ENCODE measurements at places on chromosomes 12 and 14.

DNA sequence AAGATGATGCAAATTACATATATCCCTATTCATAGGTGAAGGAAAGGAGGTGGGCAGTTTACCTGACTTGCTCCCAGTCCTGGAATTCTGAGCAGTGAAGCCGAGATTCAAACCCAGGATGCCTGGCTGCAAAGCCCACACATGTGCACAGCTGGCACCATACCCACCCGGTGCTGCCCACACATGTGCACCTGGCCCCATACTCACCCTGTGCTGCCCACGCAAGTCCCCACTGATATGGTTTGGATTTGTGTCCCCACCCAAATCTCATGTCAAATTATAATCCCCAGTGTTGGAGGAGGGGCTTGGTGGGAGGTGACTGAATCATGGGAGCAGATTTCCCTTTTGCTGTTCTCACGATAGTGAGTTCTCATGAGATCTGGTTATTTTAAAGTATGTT lies 179.2 kb upstream of the C14orf180 start:
- DNase-seq, result no peak

- DNase-seq, result no peak
These were observed 111.7 kb downstream of the EFCAB11 start for GRCh38 chr14:89842837-89843236.

- DNase-seq, result no peak
These were observed 8.2 kb downstream of the WBP11 start for GRCh38 chr12:14795028-14795448.

- no peak for DNase-seq
These were observed 26.9 kb downstream of the GLIPR1L1 start for GRCh38 chr12:75361408-75361807.

- no peak for DNase-seq
These were observed 59.9 kb downstream of the PRKAB1 start for GRCh38 chr12:119727600-119728443.

DNA sequence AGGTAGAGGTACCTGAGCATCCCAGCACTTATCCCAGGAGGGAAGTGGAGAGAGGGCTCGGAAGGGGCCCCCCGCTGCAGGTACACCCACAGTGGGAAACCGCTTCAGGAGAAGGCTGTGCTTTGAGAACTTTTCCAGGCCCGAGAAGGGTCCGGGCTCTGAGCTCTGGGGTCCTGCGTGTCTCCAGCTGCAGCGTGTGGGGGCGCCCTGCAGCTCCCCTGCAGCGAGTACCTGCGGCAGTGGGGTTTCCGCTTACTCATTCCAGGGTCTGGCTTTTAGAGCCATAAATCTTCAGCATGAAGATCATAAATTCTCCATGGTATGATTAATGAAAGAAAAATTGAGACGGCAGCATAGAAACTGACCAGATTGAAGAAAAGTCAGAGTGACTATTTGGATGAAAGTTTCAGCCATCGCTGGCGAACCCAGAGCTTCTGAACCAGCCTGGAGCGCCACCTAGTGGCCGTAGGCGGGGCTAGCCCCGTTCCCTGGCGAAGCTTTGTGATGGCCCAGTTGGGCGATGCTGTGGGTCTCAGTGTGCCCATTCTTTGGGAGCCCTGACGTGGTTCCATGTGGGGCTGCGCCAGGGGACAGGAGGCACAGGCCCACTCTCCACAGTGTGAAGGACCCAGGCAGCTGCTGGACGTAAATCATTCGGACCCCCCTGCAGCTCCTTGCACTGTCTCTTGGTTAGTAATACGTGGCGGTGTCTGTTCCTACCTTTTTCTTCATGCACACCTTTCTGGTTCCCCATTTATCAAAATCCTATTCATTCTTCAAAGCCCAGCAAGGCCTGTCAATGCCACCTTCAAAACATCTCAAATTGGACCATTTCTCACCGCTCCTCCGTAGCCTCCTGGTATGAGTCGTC lies 198.2 kb downstream of the TSPAN9 start:
- peak; percentile 40 for DNase-seq

GRCh38 chr12:122023339-122024131 lies 1.9 kb downstream of the BCL7A start:
- DNase-seq, result no peak

DNA sequence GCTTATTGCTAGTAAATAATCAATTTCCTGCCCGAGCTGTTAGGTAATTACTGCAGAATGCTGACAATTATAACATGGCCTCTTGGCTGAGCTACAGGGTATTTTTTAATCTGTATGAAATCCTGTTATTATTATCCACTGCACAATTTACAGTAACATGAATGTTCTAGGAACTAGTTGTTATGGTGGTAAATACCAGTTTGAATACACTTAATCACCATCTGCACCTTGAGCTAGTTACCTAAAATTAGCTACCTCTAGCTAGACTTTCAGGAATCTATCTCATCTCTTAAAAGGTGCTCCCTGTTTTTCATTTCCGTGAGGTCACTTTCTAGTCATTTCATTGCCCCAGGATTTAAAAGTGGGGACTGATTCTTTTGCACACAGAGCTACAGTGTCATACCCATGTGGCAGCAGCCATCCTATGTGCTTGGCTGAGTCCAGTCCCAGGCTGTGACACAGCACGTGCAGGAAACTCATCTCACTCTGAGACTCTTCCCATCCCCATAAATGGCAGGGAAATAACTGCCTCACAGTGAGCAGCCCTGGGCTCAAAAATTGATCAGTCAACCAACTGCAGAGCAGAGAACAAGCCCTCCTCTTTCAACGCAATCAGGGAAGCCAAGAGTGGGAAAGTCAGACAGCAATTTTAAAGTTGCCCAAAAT lies 37.6 kb downstream of the DCP1B start:
- DNase-seq, result no peak

GRCh38 chr14:89489761-89490437 lies 72.9 kb upstream of the FOXN3 start:
- no peak for DNase-seq

DNA sequence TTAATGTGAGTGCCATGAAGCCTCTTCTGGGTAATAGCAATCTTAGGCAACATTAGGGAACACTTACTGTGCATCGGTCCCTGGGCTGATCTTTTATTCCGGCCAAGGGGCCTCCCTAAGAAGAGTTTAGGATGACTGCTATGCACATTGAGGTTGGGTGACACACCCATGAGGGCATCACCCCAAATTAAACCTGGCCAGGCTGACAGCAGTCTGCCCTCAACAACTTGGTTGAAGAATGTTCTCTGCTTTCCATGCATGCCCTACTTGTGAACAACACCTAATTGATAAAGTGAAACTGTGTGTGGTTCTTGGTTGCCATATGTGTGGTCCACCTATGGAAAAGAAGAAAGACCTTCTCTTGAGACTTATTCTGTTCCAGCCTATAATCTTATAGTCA lies 1098.0 kb downstream of the BCL11B start:
- no peak for DNase-seq

DNA sequence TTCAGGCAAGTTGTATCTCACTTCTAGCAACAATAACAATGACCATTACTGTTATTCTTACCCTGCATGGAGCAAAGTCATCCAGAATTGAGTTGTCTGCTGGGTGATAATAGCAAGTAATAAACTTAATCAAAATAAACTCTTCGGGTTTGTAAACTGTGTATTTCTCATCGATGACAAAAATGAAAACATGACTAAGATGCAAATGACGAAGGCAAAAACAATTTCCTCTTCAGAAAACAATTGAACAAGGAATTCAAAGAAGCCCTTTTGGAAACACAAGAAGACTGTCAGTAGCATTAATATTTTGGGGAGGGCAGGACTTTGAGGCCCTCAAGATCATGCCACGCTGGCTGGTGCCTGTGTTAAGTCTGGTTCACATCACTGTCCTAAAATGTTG lies 232.0 kb downstream of the BTG1 start:
- no peak for DNase-seq

- DNase-seq, result no peak
These were observed 648.1 kb downstream of the BCL11B start for GRCh38 chr14:98623788-98624415.

DNA sequence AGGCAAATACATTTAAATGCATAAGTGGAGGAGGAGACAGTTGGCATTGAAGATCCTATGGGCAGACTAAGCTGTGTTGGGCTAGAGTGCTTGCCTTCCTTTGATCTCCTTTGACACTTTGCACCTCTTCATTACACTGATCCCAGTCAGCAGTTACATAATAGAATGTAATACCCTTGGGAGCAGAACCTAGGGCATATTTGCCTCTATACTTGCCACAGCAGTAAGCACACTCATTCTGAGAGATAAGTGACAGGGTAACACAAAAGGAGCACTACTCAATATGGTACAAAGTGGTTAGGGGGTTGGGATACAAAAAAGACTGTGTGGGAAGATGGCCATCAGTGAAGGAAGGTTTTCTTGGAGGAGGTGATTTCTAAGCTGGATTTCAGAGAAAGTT lies 9.0 kb downstream of the MARS1 start:
- DNase-seq, result no peak

GRCh38 chr14:69314327-69314726 lies 54.4 kb downstream of the GALNT16 start:
- DNase-seq, result no peak

GRCh38 chr14:30521899-30522736 lies 36.8 kb upstream of the G2E3 start:
- no peak for DNase-seq

DNA sequence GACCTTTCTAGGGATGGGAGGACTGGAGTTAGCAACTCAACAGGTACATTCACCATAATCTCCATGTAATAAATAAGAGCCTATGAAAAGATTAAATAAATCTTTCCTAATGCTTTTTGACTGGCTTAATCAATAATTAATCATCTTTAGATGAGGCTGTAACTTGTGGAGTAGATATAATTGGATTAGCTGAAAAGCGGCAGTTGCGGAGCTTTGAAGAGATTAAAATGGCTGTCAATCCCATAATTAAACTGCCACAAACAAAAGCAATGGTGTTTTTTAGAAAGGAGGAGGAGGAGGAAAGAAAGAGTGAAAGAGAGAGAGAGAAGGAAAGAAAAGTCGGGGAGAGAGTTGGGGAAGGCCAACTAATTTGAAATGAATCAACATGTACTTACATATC lies 70.7 kb upstream of the TMEM263 start:
- DNase-seq, result no peak

DNA sequence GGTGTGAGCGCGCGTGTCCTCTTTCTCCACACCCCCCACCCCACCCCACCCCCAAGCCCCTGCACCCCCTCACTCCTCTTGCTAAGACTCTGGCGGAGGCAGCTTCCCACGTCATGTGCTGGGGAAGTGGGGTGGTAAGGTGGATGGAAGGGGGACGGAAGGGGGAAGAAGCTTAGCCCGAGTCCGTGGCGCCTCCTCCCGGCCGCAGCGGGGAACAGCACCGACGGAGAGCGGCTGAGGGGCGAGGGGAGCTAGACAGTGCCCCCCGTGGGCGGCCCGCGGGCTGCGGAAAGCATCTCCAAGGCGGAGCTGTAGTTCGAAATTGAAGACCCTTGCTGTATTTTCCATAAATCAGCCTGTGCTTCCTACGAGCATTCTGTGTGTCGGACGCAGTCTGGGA lies 588 bp upstream of the GRIN2B start:
- DNase-seq, result no peak

- DNase-seq, result no peak
These were observed 452 bp downstream of the INHBE start for GRCh38 chr12:57455374-57456144.

DNA sequence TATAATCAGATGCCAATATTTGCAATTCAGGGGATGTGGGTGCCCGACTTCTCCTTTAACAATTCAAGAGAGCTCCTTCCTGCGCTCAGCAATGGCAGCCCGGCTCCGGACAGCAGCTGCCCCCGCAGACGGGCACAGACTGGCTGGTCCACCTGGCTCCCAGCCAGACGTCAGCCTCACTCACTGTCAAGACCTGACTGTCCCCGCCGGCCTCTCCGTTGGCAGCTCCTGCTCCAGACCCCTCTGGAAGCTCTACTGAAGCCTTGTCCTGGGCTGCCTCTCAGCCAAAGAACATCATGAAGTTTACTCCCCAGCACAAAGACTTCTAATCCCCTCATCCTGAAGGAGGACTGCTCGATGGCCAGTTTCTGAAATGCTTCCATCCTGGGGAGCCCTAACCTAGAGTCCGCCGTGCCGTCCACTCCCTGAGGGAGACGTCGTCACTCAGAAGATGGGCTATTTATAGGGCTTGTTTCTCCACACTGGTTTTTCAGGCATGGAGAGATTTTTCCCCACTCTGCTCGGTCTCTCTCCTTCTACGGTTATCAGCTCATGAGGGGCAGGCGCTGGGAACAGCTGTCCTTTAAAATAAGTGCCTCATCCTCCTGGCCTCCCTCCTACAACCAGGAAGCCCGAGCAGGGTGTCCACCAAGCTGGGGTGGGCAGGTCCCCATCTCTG lies 126.2 kb downstream of the RFLNA start:
- DNase-seq, result no peak

- DNase-seq, result no peak
These were observed 160.7 kb downstream of the CALM1 start for GRCh38 chr14:90557516-90557915.

- DNase-seq, result no peak
These were observed 600.8 kb upstream of the SEL1L start for GRCh38 chr14:82134411-82134810.

DNA sequence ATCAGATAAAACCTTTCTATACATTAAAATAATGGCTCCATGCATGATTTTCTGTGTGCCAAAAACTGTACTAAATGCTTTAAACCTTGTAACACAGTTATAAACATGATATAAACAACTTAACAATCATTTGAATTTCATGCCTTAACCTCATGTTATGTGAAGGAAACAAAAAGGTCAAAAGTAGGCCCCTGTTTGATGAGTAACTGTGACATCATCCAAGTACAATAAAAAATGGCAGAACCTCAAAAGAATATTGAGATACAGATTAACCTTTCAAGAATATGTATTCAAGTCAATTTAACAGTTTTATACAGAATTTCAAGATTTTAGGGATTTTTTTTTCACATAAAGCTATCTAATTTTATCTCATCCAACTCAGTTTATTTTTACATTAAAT lies 310.7 kb upstream of the DCN start:
- no peak for DNase-seq

DNA sequence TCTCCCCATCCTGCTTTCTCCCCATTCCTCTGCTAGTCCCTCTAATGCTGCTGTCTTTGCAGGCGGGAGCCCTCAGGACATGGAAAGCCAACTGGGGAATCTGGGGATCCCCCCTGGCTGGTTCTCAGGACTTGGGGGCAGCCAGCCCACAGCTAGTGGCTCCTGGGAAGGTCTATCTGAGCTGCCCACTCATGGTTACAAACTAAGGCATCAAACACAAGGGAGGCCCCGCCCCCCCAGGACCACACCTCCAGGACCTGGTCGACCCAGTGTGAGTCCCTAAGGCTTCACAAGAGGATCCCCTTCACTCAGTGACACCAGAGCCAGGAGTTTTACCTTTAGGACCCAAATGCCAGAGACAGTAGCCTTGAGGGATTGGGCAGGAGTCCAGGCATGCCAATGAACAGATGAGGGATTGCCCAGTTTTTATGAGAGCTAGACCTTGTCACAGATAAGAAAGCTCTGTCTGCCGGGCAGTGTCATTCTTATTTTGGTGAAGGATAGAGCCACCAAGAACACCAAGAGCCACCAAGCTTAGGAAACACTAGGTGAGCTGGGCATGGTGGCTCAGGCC lies 8.0 kb upstream of the CPNE6 start:
- DNase-seq, result no peak

GRCh38 chr12:113465808-113466453 lies 5.7 kb downstream of the LHX5 start:
- DNase-seq, result no peak

GRCh38 chr12:91009319-91009950 lies 4.7 kb upstream of the EPYC start:
- DNase-seq, result no peak

Measured in stimulated activated CD8-positive, alpha-beta memory T cell treated with anti-CD3 and anti-CD28 coated beads, Interleukin-4, amount 100 ng/mL, for 1 hour (primary cell).